ENCODE measurements at places on chromosomes 6 and 20.

DNA sequence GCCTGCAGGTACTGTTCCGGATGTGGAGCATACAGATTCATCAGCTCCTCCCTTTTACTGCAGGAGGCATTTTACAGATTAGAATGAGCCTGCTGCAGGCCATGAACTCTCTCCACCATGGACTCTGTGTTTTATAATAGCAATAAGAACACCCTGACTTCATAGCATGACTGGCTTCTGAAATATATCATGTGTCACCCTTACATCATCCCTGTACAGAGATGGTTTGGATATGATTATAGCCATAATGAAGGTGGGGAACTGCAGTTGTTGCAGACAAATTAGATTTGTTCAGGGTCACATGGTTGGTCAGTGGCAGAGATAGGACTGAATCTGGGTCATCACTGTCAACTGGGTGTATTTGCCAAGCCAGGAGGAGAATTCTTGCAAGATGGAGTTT, 100.7 kb downstream of the FOXO3 start:
- no peak for DNase-seq

- DNase-seq, result no peak
Measured at GRCh38 chr6:38310061-38310460, 329.7 kb downstream of the BTBD9 start.

GRCh38 chr20:59139998-59140397, 23.6 kb upstream of the ZNF831 start:
- no peak for DNase-seq

DNA sequence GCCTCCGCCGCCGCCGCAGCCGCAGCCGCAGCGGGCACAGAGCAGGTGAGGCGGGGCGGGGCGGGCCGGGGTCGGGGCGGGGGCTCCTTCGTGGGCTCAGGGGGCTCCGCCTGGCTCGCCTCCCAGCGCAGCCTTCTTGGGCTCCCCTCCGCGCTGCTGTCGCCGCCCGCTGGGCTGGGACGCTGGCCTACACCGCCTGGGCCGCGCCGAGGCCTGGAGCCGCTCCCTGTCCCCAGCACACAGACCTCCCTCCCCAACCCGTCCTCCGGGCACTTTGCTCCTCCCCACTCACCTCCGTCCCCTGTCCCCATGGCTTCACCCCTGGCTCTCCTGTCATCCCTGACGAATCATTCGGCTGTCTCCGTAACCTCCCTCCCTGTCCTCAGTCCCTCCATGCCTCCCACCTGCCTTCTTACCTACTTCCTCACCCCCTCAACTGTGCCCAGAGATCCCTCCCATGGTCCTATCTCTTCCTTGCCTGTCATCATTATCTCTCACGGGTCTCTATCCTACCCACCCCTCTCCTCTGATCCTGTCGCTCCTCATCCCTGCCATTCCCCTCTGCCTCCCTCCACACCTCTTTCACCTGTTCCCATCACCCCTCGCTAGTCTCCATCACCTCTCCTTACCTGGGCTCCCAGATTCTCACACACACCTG, 512 bp downstream of the TTBK1 start:
- DNase-seq, result no peak

DNA sequence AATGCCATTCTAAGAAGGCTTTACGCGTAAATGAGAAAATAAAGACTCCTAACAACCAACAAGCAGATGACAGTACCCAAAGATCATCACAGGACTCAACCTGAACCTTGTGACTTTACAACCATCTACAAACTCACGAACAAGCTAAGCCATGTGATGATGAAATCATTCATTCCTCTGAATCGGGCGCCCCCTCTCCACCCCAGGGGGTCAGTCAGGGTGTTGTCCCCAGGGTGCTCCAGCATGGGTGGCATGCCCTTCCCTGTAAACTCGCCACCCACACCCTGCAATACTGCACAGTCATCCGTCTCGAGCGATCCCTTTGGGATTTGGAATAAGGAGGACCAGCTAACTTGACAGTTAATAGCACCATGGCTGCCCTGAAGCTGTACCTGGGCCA, 12.6 kb downstream of the SERPINB6 start:
- no peak for DNase-seq

DNA sequence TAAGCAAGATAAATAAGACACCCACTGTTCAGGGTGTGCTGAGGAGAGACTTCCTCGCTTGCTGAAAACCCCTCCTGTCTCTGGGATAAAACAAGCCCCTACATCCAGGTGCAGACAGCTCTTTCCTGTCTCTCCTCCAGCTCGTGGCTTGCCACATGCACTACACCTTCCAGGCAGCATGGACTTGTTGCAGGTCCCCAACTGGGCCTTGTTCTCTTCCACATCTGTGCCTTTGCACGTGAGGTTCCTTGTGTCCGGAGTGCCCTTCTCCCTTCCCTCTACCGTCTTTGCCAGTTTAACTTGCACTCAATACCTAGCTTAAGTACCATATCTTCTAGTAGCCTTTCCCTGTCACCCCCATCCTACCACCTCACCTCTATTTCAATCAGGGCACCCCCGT, 397.6 kb downstream of the RNGTT start:
- DNase-seq, result no peak

Data from stimulated activated CD4-positive, alpha-beta T cell treated with anti-CD3 and anti-CD28 coated beads, Interleukin-1b, Interleukin-23, amount 100 ng/mL, for 1 hour (primary cell).